ENCODE measurements at places on chromosomes 2 and 18.

DNA sequence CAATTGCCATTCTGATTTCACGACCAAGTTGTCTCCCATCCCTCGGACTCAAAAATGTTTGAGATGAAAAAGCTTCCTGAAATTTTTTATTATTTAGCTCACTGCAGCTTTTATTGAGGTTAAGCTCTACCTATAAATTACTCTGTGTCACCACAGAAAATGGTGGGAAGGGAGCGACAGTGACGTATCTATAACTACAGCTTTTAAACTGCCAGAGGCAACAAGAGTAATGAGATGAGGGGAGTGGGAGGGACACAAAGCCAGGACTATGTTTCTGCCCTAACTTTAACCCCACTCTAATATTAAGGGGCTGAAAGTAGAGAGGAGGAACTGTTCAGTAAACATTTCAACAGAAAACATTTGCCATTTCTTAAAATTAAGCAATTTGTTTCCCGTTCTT, 37.4 kb downstream of the SMAD2 start:
- peaks cover 63% of the 10 kb centered on the region for H3K36me3 ChIP-seq
- no peak overlapping the region for H3K27ac ChIP-seq
- H3K4me3 ChIP-seq, result no peak overlapping the region

DNA sequence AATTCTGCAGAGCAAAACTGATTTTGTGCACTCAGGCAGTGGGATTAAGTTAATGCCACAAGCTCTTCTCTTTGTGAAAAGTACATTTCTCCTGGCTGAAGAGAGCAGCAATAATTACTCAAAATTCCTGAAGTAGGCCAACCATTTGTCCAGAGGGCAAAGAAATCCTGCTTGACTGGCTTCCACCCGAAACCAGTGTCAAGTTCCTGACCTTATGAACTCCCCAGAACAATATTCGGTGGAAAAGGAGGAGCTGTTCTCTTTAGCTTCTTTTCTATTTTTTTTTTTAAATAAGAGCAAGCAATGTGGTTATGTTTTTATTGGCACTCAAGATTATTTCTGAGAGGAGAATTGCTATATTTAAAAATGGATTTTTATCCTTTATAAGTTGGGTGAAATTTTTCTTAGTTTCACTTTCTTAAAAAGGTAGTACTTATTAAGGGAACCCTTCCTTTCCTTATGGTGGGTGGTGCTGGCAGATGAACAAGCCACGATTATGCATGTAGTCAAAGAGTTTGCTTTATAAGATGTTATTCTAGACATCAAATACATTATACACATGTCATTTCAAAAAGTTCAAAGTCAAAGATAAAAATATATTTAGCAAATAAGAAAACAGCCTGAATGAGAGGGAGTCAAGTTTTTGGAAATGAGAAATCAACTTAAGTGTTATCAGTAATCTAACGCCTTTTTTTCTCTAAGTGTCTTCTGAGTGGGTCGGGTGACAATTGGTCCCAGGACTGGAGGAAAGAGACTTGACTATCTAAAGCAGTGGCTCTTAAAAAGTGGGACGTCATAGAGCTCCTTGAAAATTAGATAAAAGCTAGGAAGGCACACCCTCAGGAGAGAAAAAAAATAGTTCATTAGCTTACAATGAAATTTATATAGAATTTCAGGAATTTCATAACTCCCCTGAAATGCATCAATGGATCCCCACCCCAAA, 194.5 kb downstream of the IKZF2 start:
- no peak for ATAC-seq
- H3K27me3 ChIP-seq, result no peaks in the 10 kb centered on the region
- H3K4me3 ChIP-seq, result no peak overlapping the region
- H3K36me3 ChIP-seq, result no peaks in the 10 kb centered on the region

DNA sequence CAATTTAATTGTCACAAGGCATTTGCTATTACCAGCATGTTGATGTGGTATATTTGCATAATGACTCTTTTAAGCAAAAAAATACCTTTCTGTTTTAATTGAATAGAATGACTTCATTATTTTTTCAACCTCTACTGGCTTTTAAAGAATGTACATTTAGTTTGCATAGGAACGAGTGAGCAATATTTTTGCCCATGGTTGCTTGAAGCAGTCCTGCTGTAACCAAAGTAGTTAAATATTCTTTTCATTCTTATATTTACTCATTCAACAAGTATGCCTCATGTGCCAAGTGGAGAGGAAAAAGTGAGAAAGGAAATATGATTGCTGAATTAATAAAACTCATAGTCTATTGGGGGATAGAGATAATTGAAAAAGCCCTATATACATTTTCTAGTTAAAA, 184.7 kb downstream of the DSEL start:
- ATAC-seq, result no peak
- no peaks in the 10 kb centered on the region for H3K27me3 ChIP-seq
- no peak overlapping the region for H3K4me3 ChIP-seq
- no peaks in the 10 kb centered on the region for H3K4me1 ChIP-seq
- no peaks in the 10 kb centered on the region for H3K36me3 ChIP-seq

DNA sequence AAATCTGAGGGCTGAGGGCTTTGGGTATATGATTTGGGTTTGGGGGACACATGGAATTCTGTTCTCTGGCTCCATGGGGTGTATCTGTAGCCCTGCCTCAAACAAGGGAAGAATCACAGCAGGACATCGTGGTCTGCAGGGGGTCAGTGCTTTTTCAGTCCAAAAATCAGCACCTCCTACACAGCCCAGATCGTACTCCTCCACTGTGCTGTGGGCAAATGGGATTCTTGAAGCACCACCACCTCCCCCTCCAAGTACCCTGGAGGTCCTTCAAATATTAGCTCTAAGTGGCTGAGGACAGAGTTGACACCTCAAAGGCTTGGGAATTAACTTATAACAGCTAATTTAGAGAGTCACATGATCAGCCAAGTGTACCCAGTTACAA, 41.5 kb downstream of the EPHA4 start:
- no peak overlapping the region for H3K4me3 ChIP-seq
- H3K36me3 ChIP-seq, result no peaks in the 10 kb centered on the region
- H3K4me1 ChIP-seq, result peaks cover 28% of the 10 kb centered on the region
- peak overlapping the region; percentile 23 for H3K27ac ChIP-seq
- ATAC-seq, result no peak

DNA sequence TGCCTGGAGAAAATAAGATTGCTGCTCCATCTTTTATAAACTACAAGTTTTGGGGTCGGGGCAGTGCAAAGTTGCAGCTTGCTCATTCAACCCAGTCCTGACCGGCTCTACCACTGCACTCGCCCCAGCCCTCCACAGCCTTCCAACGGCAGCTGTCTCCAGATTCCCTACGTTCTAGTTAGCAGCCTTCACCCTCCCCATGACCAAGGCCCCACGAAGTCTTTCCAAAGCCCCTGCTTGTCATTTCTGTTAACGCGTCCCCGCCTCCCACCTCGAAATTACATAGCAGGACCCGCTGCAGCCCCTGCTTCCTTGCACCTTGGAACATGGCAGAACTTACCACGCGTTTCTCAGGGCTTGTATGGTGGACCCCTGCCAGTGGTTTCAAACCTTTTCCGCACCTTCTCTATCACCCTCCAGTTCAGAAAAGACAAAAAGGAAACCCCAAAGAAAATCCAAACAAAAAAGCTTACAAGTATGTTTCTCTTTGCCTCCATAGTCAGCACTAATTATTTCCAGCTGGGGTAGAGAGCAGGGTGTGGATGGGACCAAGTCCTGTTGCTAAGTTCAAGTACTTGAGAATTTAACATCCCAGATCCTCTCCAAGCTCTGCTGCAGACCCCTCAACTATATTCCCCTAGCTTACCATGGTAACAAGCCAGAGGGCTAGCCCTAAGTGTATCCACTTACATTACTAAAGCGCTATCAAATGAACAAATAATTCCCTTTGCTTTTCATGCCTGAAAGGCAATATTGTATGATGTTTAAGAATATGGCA, 161.5 kb downstream of the TGIF1 start:
- H3K36me3 ChIP-seq, result no peaks in the 10 kb centered on the region
- H3K27me3 ChIP-seq, result no peaks in the 10 kb centered on the region
- no peak overlapping the region for H3K27ac ChIP-seq
- no peak overlapping the region for H3K4me3 ChIP-seq
- no peak for ATAC-seq

DNA sequence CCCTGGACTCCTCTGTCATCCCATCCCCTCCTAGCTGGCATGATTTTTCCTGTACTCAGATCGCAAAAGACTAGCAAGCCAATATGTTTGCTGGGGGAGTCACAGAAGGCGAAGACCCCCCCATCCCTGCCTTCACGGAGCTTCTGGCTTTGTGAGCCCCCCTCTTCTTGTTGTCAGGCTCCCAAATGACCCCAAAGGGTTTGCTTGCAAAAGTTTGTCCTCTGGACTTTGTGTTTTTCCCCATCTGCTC, 169.9 kb downstream of the SMAD7 start:
- H3K27me3 ChIP-seq, result no peaks in the 10 kb centered on the region
- H3K4me1 ChIP-seq, result peaks cover 58% of the 10 kb centered on the region
- peak overlapping the region; percentile 64 for H3K27ac ChIP-seq

- no peaks in the 10 kb centered on the region for H3K27me3 ChIP-seq
- no peaks in the 10 kb centered on the region for H3K36me3 ChIP-seq
- no peak overlapping the region for H3K27ac ChIP-seq
- no peak for ATAC-seq
- H3K4me1 ChIP-seq, result peaks cover 28% of the 10 kb centered on the region
These were observed 110.2 kb downstream of the EPHA4 start for GRCh38 chr2:221461901-221462300.

- no peak for ATAC-seq
- H3K4me1 ChIP-seq, result no peaks in the 10 kb centered on the region
- H3K27ac ChIP-seq, result no peak overlapping the region
- no peaks in the 10 kb centered on the region for H3K36me3 ChIP-seq
- no peaks in the 10 kb centered on the region for H3K27me3 ChIP-seq
- H3K4me3 ChIP-seq, result no peak overlapping the region
These were observed 2113.3 kb upstream of the PIK3C3 start for GRCh38 chr18:39841482-39842365.

GRCh38 chr2:86050301-86050700, 55.4 kb downstream of the POLR1A start:
- H3K27me3 ChIP-seq, result no peaks in the 10 kb centered on the region
- no peak overlapping the region for H3K27ac ChIP-seq
- H3K4me3 ChIP-seq, result no peak overlapping the region
- H3K4me1 ChIP-seq, result no peaks in the 10 kb centered on the region

- no peak overlapping the region for H3K4me3 ChIP-seq
- no peaks in the 10 kb centered on the region for H3K4me1 ChIP-seq
- no peaks in the 10 kb centered on the region for H3K36me3 ChIP-seq
- no peak overlapping the region for H3K27ac ChIP-seq
These were observed 43.4 kb downstream of the MC4R start for GRCh38 chr18:60329131-60329530.

DNA sequence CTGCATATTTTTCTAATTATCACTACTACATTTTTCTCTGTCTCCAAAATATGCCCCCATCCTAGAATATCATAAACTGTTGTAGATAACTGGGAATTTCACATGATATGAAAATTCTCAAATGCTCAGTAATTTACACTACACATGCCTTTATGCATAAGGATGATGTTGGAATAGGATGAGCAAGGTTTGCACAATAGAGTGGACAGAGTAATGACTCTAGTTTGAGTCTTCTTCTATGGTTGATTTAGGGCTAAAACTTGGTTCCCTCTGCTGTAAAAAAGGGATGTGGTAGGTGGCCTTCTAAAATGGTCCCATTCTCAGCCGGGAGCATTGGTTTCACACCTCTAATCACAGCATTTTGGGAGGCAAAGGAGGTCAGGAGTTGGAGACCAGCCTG, 129.9 kb downstream of the BCL11A start:
- ATAC-seq, result no peak
- H3K27me3 ChIP-seq, result no peaks in the 10 kb centered on the region
- H3K4me3 ChIP-seq, result no peak overlapping the region
- H3K27ac ChIP-seq, result no peak overlapping the region

GRCh38 chr2:62175728-62176127, 20.2 kb upstream of the B3GNT2 start:
- no peak overlapping the region for H3K27ac ChIP-seq
- no peak overlapping the region for H3K4me3 ChIP-seq
- H3K27me3 ChIP-seq, result no peaks in the 10 kb centered on the region
- ATAC-seq, result no peak
- no peaks in the 10 kb centered on the region for H3K36me3 ChIP-seq

DNA sequence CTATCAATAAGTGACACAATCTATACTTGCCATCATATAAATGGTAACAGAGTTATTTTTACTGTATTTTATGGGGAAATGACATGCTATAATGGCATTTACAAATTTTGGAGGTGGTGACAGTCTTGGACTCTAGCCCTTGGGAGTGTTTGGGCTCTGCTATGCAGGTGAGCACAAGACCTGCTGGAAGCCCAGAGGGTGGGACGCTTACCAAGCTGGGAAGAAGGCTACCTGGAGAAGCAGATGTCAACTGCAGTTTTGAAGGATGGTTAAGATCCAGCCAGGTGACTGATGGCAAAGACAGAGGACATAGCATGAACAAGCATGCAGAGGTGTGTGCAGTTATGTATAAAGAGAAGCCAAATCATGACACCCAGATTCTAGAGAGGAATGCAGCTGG, 346.9 kb downstream of the MYCN start:
- H3K36me3 ChIP-seq, result no peaks in the 10 kb centered on the region
- ATAC-seq, result no peak
- H3K4me3 ChIP-seq, result no peak overlapping the region
- no peaks in the 10 kb centered on the region for H3K4me1 ChIP-seq
- H3K27ac ChIP-seq, result no peak overlapping the region
